ENCODE measurements at places on chromosomes 4 and X.

GRCh38 chrX:40299641-40300046, 201.9 kb upstream of the BCOR start:
- no peak for DNase-seq

- no peak for DNase-seq
Measured at GRCh38 chrX:107769581-107770317, 5.8 kb downstream of the TSC22D3 start.

- no peak for DNase-seq
Measured at GRCh38 chr4:185079271-185079905, 61.1 kb downstream of the HELT start.

GRCh38 chrX:49106930-49107329, 16.6 kb downstream of the GPKOW start:
- DNase-seq, result no peak

DNA sequence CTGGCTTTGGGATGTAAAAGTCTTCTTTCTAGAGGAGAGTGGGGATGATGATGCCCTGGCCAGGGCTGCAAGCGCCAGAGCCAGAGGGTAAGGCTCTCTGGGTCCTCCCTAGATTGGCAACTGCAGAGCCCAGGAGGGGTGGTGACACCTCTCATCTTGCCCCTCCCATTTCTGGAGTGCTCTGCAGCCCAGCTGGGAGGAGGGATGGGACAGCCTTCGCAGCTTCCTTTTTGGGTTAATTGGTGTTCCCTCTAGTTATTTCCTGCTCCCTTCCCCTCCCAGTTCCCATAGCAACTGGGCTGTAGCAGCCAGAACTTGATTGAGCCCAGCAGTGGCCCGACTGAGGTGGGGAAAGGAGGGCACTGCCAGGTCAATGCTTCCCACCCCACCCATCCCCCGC, 19.2 kb downstream of the NALF2 start:
- no peak for DNase-seq

- DNase-seq, result no peak
Measured at GRCh38 chr4:5995901-5996623, 22.2 kb downstream of the C4orf50 start.

DNA sequence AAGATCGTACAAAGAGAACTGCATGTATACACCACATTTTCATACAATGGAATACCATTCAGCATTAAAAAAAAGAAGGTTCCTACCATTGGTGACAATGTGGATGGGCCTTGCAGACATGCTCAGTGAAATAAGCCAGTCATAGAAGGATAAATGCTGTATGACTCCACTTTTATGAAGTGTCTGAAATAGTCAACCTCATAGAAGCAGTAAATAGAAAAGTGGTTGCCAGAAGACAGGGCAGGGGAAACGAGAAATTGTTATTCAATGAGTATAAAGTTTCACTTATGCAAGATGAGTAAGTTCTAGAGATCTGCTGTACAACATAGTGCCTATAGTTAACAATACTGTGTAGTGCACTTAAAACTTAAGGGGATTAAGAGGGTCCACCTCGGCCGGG, 257.5 kb upstream of the FTHL17 start:
- DNase-seq, result no peak

DNA sequence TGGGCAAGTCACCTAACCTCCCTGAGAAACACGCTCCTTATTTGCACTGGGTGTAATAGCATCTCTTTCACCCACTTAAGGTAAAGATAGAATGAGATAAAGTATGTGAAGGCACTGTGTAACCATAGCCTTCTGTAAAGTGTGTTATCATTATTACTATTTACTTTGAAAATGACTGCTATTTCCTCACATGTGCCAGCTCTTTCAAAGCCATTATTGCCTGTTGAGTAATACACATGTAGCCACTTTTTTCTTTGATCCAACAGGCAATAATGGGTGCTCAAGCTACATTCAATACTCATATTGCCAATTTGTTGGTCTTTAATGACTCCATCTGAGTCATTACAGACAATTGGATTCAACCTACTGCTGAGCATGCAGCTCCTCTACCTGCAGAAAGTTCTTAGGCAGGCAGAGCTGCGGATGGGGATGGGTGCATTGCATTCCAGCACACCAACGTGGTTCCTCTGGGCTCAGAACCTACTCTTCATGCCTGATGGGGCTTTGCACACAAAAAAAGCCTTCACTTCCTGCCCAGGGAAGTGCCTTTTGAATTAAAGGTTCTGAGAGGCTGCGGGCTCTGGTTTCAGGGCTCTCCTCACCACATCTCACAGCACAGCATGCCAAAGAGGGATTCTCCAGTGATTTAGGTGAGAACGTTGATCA, 9.7 kb downstream of the PTCHD1 start:
- DNase-seq, result no peak

- DNase-seq, result no peak
Measured at GRCh38 chr4:157314906-157315305, 94.4 kb downstream of the GRIA2 start.

- no peak for DNase-seq
Measured at GRCh38 chrX:111823128-111823527, 52.9 kb upstream of the TRPC5OS start.

- DNase-seq, result no peak
Measured at GRCh38 chr4:186844059-186844681, 120.5 kb upstream of the FAT1 start.

GRCh38 chrX:74277320-74277719, 26.7 kb upstream of the ZCCHC13 start:
- DNase-seq, result no peak

DNA sequence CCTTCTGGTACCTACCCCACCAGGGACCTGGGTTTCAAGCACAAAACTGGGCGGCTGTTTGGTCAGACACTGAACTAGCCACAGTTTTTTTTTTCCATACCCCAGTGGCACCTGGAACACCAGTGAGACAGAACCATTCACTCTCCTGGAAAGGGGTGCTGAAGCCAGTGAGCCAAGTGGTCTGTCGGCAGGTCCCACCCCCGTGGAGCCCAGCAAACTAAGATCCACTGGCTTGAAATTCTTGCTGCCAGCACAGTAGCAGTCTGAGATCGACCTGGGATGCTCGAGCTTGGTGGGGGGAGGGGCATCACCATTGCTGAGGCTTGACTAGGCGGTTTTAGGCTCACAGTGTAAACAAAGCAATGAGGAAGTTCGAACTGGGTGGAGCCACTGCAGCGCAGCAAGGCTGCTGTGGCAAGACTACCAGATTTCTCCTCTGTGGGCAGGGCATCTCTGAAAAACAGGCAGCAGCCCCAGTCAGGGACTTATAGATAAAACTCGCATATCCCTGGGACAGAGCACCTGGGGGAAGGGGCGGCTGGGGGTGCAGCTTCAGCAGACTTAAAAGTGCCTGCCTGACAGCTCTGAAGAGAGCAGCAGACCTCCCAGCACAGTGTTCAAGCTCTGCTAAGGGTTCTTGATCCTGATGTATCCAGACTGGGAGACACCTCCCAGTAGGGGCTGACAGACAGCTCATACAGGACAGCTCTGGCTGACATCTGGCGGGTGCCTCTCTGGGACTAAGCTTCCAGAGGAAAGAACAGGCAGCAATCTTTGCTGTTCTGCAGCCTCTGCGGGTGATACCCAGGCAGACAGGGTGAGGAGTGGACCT, 223.0 kb downstream of the COX18 start:
- no peak for DNase-seq

GRCh38 chrX:17547658-17548057, 172.7 kb downstream of the NHS start:
- DNase-seq, result no peak

DNA sequence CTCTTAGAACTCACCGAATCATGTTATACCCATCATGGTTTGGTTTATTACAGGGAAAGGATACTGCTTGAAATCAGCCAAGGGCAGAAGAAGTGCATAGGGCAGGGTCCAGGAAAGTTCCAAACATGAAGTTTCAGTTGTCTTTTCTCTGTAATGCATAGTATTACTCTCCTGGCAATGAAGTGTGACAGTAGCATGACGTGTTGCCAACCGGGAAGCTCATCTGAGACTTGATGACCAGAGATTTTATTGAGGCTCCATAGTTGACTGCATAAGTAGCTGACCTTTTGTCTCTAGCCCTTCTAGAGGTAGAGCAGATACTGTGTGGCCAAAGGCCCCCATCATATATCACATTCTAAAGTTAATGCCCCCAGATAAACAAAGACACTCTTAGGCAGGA, 72.1 kb downstream of the BEND4 start:
- DNase-seq, result no peak

GRCh38 chrX:34350561-34351335, 218.6 kb upstream of the FAM47A start:
- no peak for DNase-seq

- no peak for DNase-seq
Measured at GRCh38 chrX:154008521-154008920, 11.2 kb downstream of the IRAK1 start.

DNA sequence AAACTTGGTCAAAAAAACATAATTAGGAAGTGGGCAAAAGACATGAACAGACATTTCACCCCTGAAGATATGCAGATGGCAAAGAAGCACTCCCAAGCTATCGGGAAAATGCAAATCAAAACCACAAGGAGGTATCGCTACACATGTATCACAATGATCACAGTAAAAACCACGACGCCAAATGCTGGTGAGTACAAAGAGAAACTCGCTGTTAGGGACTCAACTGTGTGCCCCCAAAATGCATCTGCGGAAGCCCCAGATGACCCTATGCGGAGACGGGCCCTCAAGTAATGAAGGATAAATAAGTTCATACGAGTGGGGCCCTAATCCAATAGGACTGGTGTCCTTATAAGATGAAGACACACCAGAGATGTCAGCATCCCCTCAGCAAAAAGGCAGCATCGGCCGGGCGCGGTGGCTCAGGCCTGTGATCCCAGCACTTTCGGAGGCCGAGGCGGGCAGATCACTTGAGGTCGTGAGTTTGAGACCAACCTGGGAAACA, 10.2 kb downstream of the GAK start:
- DNase-seq, result no peak

DNA sequence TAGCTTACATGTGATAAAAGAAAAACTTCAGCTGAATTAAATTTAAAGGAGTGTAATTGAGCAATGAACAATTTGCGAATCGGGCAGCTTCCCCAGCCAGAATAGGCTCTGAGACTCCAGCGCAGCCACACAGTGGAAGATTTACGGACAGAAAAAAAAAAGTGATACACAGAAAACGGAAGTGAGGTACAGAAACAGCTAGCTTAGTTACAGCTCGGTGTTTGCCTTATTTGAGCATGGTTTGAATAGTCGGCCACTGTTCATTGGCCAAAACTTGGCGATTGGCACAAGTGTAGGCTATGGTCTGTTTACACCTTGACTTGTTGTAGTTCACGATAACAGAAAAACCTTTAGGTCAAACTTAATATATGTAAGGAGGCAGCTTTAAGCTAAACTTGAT, 16.7 kb upstream of the SUPT20HL1 start:
- no peak for DNase-seq

- DNase-seq, result no peak
Measured at GRCh38 chr4:90328558-90328957, 201.4 kb downstream of the CCSER1 start.

- no peak for DNase-seq
Measured at GRCh38 chr4:171629737-171630136, 183.5 kb upstream of the GALNTL6 start.

DNA sequence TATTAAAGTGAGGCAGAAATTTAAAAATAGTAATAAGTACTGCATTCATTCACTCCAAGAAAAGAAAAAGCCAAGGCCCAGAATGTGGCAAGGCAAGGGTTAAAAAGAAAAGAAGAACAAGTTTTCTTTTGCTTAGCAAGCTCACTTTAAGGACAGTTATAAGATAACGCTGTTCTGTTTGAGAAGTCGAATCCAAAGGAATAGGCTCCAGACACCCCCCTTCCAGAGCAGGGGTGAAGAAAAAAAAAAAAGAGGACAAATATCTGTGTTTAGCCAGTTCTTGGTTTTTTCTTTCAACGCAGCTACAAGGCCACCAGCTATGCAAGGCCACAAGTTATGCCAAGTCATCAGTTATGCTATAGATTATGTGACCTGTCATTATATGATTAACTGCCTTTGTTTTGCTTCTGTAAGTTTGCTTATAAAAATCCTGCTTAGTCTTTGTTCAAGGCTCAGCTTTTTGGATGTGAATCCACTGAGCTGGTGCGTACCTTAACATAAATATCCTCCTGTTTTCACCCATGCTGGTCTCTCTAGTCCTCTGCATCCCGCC, 1.4 kb downstream of the GRK4 start:
- no peak for DNase-seq

DNA sequence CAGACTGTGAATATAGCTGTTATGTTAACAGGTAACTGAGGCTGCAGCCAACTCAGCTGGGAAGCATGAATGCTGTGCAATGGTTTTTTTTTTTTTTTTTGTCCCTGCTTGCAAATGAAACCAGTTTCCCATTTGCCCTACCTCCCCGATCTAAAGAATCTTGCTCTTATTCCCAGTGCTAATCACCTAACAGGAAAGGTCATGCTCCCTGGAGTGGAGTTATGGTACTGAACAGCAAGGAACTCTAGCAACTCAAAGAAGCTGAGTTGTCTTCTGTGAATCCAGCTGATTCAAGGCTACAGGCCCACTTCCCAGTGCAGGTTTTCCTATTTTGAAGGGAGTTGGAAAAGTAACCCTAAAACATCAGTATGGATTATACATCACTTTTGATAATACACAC, 52.1 kb downstream of the HTR2C start:
- DNase-seq, result no peak

DNA sequence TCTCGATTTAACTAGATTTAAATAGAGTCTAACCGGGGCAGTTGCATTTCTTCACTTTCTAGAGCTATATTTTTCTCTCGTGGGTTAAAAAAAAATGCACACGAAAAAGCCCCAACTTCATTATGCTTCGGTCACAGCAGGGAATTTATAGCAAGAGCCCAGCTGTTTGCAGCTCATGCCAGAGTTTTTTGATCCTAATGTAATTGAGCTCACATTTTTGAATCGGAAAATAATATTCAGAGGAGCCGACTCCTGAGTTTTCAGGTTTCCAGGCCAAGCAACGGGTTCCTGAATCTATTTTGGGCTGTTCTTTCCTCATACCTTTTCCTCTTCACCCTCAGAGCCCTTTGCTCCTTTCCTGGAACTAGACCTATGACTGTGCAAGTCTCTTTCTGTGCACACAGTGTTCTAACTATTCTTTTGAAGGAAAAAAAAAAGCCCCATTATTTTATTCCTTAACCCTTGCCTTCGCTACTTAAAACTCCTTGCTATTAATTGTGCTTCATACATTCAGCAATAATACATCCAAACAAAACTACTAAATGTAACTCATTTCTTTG, 27.5 kb upstream of the ESX1 start:
- DNase-seq, result no peak

GRCh38 chr4:128355305-128355704, 67.7 kb upstream of the PGRMC2 start:
- no peak for DNase-seq

DNA sequence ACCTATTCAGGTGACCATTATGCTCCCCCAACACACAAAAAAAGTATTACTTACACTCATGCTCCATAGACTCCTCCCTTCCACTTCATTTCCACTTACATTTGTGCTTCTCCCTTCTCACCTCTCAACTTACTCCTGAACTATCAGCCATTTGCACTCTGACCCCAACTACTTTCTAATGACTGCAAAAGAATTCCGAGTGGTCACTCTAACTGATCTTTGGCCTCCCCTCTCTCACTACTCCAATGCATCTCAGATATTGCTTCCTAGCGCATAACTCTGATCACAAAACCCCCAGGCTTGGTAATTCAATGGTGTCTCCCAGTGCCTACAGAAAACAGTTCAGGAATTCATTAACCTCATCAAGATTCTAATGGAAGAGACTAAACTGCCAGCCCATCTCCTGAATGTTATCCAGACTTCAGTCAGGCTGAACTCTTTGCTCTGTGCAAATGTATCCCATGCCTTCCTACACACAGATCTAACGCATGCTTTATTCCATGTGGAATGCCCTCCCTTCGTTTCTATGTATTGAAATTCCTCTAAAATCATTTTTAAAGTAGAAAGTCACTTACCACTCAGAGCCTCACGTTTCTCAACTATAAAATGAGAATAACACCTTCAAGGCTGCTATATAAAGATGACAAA, 61.1 kb downstream of the FRYL start:
- no peak for DNase-seq
